ENCODE measurements at places on chromosomes 2 and 18.

DNA sequence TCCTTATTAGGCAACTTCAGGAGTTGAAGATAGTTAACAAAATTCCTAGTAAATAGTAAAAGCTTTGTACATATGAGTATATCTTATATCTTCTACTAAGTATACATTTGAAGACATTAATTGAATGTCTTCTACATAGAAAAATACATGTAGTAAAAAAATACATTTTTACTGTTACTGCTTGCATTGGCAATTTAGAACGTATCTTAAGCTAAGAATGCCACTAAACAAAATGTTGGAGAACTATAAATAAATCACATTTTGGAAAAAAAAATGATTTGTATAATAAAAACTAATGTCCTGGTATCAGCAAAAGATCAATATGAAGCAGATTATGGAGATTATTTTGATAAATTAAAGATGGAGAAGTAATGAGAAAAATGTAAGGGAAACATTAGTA, 434.2 kb upstream of the SLC8A1 start:
- no peak for DNase-seq

GRCh38 chr2:143903172-143903856, 616.6 kb downstream of the ZEB2 start:
- DNase-seq = no peak

DNA sequence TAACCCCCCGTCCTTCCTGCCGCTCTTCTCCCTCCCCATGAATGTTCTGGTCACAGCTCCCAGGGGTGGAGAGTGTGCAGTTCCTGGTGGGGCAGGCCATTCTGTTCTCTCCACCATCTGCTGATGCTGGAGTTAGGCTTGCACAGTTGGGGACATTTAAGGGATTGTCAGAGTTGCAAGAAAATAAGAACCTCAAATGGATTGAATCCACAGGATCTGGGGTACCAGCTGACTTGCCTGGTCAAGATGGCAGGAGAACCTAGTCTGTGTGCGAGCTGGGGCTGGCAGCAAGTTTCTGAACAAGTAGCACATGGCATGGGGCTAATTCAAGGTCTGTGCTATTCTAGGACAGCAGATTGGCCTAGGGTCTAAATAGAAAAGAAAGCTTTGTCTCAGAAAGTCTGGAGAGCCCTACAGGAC, 60.8 kb upstream of the TXNDC2 start:
- no peak for DNase-seq

GRCh38 chr2:235235977-235236767, 257.7 kb upstream of the AGAP1 start:
- no peak for DNase-seq

DNA sequence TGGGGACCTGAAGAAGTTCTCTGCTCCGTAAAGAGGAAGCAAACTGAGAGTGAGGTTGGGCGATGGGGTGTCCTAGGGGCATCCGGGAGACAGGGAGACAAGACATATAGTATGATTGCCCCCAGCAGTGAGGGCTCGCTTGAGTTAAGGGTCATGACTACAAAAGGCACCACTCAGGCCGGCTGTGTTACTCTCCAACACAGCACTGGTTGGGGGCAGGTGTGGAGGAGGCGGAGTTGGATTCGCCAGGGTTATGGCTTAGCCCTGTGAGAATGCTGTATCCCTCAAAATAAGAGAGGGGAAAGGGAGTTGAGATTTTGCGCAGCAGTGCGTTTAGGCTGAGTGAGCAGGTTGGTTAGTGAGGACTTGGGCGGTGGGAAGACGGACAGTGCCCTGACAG, 12.0 kb downstream of the DYSF start:
- no peak for DNase-seq

DNA sequence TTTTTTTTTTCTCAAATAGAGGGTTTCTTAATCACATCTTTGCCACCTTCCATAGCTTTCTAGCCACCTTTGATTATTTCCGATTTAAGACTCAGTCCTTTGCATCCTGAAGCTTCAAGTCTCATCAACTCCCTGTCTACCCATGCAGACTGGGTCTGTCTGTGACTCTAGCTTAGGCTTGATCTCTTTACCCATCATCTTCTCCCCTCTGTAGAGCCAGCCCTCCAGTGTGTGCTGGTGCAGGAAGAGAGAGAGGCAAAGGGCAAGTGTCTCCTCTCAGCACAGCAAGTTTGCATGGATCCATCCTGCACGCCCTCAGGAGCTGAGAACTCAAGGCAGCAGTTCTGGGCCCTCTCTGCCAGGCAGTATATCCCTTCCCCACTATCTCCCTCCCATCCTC, 70.4 kb downstream of the HNRNPLL start:
- DNase-seq = no peak

GRCh38 chr2:230737300-230737699, 24.7 kb downstream of the CAB39 start:
- DNase-seq = no peak

DNA sequence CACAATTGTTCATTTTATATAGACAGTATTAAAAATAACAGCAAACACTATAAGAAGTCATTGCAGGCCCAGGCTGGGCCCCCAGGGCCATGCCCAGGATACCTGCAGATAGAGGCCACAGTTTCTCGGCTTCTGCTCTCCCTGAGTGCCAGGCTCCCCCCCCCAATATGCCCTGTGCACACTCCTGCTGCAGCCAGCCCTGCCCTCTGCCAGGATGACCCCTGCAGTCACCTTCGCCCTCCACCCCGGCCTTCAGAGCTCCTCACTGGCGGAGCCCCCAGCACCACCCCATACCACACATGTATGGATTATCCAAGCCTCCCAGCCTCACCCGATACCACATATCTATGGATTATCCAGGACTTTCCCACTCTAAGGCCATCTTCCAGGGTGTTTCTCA, 104.5 kb downstream of the TPO start:
- DNase-seq = no peak

DNA sequence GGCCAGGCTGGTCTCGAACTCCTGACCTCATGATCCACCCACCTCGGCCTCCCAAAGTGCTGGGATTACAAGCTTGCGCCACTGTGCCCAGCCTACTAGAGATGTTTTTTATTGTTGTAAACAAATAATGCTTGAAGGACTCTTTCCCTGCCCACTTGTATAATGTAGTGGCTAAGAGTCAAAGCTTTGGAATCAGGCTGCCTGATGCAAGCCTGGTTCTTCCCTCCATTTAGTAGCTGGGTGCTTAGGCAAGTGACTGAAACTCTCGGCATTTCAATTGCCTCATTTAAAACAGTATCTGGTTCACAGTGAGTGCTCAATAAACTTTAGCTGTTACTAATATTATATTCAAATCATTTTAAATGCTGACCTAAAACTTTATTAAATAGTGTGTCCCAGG, 264.0 kb upstream of the FBXO11 start:
- no peak for DNase-seq

- DNase-seq = no peak
These were observed 62.6 kb downstream of the ITGB1BP1 start for GRCh38 chr2:9360701-9361100.

DNA sequence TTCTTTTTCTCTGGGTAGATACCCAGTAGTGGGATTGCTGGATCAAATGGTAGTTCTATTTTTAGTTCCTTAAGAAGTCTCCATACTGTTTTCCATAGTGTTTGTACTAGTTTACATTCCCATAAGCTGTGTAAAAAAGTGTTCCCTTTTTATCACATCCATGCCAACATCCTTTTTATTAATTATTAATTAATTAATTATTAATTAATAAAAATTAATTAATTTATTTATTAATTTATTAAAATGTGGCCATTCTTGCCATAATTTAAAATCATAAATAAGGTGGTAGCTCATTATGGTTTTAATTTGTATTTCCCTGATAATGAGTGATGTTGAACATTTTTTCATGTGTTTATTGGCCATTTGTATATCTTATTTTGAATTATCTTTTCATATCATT, 234.3 kb upstream of the FBXO11 start:
- DNase-seq = no peak

- no peak for DNase-seq
These were observed 999.1 kb downstream of the TSN start for GRCh38 chr2:122754561-122754960.
